ENCODE measurements at places on chromosomes 2 and 18.

DNA sequence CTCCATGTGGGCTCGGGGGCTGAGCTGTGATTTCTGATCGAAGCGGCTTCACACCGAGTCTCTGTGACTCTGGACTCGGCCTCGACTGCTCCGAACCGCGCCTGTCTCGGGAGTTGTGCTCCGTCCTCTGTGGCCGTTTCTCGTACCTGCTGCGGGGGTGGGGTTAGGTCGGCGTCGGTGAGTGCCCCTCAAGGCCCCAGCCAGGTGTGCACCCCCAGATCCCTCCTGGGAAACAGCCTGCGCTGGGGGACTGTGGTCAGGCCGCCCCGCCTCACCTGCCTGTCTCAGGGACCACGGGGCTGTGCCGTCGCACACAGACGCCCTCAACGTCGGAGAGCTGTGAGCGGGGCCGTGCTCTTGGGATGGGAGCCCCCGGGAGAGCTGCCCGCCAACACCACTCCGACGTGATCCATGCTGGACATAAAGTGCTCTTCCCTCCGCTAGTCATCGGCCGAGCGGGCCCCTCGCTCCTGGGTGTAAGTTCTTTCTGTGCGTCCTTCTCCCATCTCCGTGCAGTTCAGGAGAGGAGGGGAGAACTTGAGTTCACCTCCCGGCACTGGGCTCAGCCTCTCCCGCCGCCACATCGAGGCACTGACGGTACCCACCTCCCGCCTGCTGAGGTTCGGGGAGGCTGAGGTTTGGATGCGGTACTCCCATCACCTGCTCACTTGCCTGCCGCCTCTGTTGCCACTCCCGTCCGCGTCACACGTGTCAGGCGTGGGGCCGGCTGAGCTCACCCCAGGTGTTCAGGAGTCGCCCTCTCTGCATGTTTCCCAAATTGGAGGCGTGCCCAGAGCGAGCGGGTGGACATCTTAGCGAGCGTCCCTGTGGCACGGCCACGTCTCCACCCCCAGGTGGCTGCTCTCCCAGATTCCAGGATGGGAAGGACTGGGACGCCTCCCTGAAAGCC is 55.7 kb downstream of the CTDP1 start:
- DNase-seq = no peak

- no peak for DNase-seq
Measured at GRCh38 chr18:23964282-23965238, 50.0 kb upstream of the TTC39C start.

GRCh38 chr2:31163011-31163539 is 24.8 kb upstream of the GALNT14 start:
- no peak for DNase-seq

GRCh38 chr2:25105336-25106085 is 62.9 kb downstream of the POMC start:
- peak; percentile 85 for DNase-seq

DNA sequence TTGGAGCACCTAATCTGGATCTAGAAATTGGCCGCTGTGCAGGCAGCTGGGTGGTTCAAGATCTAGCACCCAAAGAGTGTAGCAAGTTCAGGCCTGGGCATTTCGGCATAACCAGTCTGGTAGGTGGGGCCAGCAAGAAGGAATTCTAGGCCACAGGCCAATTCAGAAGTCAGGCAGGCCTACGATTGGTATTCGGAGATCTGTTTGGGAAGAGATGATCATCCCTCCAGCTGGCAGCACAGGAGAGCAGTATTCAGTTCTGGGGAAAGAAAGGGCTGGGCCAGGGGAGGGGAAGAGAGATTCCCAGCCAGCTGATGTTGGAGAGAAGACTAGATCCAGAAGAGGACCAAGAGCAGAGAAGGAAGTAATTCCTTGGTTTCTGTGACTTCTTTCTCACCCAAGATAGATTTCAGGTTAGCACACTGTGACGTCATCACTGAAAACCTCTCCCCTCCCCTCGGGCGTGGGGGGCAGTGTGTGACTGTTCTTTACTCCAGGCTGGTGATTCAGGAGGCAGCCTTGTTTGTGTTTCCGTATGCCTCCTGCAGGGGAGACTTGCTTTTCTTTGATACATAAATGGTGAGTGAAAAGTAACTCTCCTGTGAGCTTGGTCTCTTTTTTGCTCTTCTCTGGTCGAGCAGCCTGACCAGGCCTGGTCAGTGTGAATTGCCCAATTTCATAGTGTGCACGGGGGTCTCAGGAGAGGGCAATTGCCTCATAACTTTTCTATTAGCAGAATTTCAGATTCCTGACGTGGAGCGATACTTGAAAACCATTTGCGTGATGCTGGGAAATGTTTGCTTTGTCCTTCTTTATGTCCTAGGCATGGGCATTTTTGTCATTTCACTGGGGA is 61.1 kb downstream of the MEIS1 start:
- DNase-seq = peak; percentile 85

DNA sequence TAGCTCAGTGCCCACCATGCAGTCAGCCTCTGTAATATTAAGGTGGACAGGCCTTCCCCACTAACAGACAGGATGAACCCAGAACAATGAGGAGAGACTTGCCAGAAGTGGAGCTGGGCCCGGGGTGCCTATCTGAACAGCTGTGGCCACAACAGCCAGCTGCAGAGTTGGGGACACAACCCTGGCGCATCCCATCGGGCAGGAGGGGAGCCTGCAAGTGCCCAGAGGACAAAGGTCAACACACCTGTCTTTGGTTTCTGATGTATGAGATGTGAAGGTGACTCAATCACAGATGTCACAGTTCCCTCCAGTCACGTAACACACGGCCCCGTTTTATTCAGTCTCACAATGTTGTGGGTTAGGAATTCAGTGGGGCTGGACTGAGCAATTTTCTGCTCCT is 48.2 kb upstream of the TAF1B start:
- DNase-seq = no peak

GRCh38 chr2:47194410-47194809 is 39.3 kb upstream of the STPG4 start:
- DNase-seq = no peak

- no peak for DNase-seq
Measured at GRCh38 chr2:223526106-223526505, 76.1 kb downstream of the SCG2 start.

DNA sequence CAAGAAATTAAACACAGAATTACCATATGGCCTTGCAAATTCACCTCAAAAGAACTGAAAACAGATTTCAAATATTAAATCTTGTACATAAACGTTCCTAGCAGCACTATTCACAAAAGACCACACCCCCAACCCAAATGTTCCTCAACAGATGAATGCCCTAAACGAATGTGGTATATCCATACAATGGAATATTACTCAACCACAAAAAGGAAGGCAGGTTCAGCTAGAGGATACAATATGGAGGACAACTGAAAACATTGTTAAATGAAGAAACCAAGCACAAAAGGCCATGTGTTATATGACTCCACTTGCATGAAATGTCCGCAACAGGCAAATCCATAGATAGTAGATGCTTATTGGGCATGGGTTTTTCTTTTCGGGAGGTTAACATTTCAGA is 61.7 kb downstream of the PPP4R1 start:
- DNase-seq = no peak

DNA sequence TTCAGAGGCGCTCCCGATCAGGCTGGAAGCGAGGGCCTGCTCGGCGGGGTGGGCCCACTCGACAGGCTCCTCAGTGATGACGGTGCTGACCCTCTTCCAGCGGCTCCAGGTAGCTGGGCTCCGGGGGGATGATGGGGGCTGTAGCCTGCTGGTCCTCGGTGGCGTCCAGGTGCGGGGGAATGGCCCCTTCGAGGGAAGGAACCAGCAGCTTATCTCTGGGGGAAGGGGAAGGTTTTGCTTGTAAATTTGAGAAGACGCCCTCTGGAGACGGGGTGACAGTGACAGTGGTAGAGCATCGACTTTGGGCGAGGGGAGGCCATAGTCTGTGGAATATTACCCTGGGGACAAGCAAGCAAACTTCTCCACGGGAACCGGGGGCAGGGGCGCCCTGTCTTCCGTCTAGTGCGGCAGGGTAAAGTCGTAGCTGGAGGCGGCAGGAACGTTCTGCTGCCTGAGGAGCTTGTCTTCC is 891.9 kb upstream of the LRRTM1 start:
- DNase-seq = no peak

- peak; percentile 64 for DNase-seq
Measured at GRCh38 chr2:55010149-55010591, 40.1 kb downstream of the RTN4 start.

- DNase-seq = no peak
Measured at GRCh38 chr18:9852266-9853081, 33.3 kb upstream of the TXNDC2 start.

GRCh38 chr2:234863043-234863934 is 88.5 kb upstream of the SH3BP4 start:
- peak; percentile 64 for DNase-seq

GRCh38 chr2:226114436-226114835 is 685.2 kb downstream of the IRS1 start:
- no peak for DNase-seq
